CD8-positive, alpha-beta memory T cell (primary cell): ENCODE measurements at places on chromosomes 7 and 10.

GRCh38 chr7:73809467-73809951, 21.3 kb upstream of the CLDN4 start:
- DNase-seq: no peak

DNA sequence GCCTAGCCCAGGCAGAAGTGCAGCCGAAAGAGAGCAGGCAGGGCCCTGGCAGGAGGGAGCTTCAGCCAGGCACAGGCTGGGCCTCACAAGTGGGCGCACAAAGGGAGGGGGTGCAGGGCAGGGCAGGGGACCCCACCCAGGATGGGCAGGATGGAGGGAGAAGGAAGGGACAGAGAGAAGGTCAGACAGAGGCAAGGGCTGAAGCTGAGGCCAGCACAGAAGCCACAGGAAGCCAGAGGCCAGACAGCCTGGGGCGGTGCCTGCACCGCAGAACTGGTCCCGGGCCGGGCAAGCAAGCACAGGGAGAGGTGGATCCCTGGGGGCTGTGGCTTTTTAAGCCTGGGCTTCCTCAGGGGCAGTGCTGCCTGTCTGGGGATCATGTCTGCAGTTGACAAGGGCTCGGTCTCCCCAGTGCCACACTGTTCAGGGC, 16.7 kb downstream of the NOS3 start:
- no peak for DNase-seq

GRCh38 chr7:111429781-111430180, 132.5 kb downstream of the IMMP2L start:
- DNase-seq: no peak

DNA sequence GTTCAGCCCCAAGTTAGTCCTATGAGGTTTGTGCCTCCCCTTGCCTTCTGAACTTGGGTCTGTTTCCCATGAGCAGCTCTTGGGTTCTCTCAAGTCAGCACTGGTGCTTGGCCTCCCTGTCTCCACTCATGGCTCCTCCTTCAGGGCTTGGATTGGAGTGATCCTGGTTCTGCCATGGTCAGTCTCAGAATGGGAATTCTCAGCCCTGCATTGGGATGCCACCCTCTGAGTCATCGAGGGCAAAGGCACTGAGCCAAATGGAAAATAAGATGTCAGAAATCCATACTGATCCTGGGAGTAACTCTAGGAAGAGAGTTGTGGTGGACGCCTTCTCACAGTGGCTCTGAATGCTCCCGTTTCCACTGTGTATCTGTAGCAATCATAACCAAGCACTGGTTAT, 233.4 kb upstream of the HABP2 start:
- no peak for DNase-seq

DNA sequence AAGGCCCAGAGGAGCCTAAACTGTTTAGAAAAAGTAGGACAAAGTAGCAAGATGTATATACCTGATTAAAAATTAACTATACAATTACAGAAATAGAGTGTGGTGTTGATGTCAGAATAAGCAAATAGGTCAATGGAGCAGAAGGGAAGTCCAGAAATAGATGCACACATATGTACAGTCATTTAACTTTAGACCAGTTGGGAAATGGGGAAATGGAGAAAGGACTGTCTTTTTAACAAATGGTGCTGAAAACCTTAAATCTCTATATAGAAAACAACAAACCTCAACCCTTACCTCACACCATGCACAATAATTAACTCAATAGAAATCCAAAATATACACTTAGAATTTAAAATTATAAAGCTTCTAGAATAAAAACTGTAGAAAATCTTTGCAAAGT, 72.2 kb downstream of the CH25H start:
- no peak for DNase-seq

DNA sequence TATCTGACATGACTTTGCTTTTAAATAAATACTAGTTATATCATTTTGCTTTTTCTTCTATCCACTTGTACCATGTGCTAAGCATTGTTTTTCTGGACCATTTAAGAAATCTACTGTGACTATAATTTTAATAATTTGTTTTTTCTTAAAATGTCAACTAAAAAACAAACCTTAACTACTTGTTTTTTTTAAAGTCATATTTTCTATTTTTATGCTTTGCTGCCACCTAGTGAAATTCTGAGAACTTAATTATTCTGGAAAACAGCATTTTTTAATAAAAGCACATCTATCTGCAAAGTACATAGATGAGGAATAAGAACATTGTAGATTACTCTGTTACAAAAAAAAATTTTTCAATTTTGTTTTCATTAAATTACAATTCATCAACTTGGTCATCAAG, 47.4 kb downstream of the ORC5 start:
- DNase-seq: peak; percentile 2

DNA sequence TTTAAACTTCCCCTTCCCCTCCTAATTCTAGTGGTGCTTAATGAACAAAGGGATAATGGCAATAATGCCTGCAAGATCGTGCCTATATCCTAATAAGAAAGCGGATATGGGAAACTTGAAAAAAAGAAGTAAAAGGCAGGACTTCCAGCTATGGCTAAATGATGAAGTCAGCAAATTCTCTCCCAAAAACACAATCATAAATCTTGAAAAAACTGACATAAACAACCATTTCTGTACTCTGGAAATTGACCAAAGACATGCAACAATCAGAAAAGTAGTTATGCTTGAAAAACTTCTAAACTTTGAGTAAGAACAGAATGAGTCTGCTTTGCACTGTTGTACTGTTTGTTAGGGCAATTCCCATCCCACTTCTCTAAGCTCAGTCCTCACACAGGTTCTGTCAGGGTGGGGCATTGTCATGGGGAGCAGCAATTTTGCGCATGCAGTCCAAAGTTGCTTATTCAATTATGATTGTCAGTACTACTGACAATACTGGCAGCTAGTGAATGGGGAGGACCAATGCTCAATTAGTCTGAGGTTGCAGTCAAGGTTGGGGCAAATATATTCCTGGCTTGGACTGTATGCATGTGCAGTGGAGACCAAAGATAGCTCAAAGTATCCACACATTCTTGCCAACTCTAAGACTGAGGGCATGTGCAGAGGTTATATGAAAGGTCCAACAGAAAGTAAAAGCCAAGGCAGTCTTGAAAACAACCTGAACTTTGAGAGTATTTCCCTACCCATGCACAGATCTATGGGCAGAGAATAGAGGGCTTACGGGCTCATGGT, 34.1 kb upstream of the ARHGAP22 start:
- no peak for DNase-seq

GRCh38 chr10:5694573-5694972, 9.9 kb downstream of the TASOR2 start:
- DNase-seq: no peak

DNA sequence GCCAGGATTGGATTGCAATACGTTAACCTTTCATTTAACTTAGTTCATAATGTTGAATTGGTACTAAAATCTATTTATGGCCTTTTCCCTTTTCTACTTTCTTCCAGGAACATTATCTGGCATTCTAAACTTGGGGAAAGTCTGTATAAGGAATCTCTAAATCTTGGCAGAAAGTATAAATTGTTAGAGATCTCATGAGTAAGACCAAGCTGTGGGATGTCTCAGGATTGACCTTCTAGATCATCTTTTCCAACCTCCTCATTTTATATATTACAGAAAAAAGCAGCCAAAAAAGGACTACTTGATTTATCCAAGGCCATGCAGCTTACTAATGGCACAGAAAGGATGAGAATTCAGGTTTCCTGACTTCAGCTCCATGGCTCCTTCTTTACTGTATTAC, 598.3 kb downstream of the INHBA start:
- no peak for DNase-seq

DNA sequence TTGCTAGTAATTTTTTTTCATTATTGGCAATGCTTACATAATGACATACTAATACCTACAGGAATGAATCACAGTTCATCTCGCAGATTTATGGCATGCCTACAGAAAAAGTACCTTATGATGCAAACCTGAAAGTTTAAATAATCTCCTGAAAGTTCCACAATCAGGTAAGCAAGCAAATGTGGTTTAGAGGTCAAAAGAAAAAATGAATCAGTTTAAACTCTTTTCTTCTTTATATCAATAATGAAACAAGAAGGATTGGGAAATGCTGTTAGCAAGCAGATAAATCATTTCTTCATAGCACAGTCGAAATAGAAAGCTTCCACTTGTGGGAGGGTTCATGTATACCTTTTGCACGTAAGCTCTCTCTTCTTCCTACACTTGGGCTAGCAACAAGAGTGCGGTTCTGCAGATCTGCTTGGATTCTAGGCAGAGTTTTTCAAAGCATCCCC, 53.7 kb upstream of the MTPN start:
- no peak for DNase-seq

DNA sequence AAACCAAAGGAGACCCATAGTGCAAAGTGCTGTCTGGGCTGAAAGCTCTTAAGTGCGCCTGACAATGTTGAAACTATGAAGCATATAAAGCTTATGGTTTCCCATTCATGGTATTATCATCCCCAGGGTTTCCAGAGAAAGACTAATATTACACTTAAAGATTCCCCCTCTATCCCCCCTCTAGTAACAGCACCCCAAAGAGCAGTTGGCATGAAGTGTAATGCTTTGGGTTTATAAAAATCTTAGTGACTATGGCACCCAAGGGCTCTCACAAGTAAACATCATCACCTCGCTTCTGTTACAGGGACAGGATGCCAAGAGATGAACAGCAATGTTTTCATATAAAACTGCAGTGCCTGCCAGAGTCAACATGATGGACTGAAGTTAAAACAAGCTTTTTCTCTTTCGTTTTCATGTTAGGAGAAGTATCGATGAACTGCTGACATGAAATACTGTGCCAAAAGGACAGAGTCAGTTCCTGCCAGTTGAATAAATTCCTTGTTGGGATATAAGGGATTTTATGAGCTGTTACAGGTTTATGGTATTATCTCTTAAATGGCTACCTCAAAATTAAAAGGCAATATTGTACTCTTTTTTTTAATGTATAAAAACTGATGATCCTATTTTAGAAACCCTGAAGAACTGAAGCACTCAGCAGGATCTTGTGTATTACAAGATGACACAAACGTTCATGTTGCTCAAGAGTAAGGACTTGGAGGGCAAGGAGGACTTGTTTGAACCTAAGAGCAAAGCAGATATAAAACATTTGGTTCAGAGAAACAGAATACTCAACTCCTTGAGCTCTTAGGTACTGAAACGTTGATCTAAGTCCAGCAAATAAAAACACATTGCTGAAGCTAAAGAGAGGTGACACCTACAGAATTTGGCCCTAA, 203.7 kb upstream of the IMMP2L start:
- no peak for DNase-seq

DNA sequence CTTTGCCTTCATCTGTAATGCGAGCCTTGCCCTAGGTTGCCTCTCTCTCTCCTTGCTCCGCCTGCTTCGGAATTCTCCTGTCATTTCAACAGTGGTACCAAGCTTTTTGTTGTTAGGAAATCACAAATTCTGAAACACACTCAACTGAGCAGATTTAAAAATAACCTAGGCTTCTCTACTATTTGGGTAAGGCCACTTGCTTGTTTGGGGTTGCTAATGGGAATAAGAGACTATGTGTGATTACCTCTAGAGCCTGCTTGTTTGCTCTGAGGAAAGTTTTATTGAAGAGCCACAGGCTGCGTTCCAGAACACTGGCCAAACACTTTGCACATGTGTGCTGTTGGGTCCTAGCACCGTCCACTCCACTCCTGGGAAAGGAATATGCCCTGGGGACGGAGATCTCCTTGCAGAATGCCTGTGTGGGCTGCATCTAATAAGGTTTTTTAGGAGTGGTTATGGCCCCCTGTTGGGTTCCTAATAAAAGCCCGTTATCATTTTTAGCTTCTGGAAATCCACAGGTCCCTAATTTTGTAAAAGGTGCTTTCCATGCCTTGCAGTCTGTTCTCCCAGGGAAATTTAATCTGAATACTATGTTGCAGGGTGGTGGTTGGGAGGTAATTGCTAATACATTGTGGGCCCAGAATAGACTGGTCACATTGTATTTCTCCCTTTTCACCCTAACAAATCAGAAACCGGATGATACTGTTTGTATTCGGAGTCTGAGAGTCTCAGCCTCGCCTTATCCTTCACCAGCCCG, 68.7 kb upstream of the KLF6 start:
- no peak for DNase-seq

DNA sequence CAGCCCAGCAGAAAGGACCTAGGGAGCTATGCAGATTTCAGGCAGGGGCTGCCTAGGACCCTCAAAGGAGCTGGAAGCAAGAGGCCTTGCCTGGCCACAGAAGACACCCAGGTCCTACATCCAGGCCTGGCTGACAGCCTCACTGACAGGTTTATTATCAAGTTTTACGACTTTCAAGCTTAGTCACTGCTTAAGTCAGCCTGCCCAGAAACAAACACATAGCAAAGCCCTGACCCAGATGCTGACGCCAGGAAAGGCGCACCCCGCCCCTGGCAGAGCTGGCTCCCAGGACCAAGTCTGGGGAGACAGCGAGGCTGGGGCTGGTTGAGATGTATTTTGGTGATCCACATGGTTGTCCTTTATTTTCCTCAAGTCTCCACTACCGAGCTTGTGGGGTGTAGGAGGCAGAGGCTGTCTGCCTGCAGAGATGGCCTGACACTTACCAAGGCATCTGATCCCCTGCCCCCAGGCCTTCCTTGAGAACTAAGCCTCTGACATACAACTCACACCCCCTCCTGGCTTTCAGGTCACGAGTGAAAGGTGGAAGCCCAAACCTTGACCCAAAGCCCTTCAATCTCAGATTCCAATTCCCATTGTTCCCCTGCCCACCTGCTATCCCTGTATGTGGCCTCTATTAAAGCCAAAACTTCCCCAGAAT, 80.7 kb upstream of the EMX2 start:
- DNase-seq: no peak
